Caco-2 (cell line): ENCODE measurements at places on chromosomes 7 and 10. TPM values are rescaled to one million over a fixed set of nuclear protein-coding genes. Genes with fewer than 3 reads are reported as not detected.
A peak's percentile ranks its signal among the peaks of the same experiment; 100 is the strongest.

The ASAH2B gene
- total RNA-seq, result 8.8 and 9.4 TPM in 2 replicates

The FBXL15 gene
- 7.9 and 8.6 TPM in 2 replicates for total RNA-seq

The CHN2 gene
- total RNA-seq, result 16.5 and 18.8 TPM in 2 replicates

The RADIL gene
- total RNA-seq, result not detected in 2 replicates

The POR gene
- total RNA-seq, result 162 and 171 TPM in 2 replicates

The FXYD4 gene
- not detected in 2 replicates for total RNA-seq

DNA sequence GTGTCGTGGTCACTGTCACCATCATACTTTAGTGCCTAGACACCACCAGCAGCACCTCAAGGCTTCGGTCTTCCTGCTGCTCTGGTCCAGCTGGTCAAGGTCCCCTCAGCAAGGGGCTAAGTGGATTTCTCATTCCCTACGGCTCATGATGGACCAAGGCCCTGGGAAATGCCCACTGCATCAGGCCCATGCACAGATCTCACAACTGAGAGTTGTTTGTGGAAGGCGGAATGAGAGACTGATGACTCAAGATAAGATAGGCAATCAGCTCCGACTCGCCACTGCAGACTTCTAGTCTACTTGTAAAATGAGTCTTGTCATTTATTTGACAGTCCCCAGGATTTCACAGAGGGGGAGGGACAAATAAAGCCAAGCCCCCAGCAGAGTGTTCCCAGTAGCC is 108.4 kb upstream of the TBX20 start:
- DNase-seq, result no peak

DNA sequence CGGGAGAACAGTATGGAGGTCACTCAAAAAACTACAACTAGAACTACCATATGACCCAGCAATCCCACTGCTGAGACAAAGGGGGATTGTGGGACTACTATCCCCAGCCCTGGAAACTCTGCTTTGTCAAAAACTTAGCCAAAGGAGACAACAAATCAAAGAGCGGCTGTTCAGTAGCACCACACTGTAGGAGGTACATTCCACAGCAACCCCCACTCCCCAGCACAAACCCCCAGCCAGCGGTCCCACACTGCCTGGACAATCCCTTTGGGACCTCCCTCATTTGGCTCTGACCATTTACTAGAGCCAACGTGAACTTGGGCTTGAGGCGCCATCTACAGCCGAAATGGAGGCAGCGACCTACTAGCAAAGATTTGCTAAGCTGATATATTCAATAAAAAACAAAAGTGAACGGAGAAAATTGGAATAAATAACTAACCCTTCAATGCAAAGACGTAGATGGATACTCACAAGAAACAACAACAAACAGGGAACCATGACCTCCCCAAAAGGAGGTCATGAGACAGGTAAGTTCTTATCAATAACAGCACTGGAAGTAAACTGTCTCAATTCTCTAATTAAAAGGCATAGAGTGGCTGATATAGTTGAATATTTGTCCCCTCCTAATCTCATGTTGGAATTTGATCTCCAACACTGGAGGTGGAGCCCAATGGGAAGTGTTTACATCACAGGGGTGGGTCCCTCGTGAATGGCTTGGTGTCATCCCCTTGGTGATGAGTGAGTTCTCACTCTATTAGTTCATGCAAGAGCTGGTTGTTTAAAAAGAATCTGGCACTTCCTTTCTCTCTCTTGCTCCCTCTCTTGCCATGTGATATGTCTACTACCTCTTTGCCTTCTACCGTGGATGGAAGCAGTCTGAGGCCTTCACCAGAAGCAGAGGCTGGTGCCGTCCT is 119.0 kb upstream of the KCNMA1 start:
- DNase-seq, result peak; percentile 71

GRCh38 chr7:197413-198335 is 5.3 kb downstream of the FAM20C start:
- no peak for DNase-seq

DNA sequence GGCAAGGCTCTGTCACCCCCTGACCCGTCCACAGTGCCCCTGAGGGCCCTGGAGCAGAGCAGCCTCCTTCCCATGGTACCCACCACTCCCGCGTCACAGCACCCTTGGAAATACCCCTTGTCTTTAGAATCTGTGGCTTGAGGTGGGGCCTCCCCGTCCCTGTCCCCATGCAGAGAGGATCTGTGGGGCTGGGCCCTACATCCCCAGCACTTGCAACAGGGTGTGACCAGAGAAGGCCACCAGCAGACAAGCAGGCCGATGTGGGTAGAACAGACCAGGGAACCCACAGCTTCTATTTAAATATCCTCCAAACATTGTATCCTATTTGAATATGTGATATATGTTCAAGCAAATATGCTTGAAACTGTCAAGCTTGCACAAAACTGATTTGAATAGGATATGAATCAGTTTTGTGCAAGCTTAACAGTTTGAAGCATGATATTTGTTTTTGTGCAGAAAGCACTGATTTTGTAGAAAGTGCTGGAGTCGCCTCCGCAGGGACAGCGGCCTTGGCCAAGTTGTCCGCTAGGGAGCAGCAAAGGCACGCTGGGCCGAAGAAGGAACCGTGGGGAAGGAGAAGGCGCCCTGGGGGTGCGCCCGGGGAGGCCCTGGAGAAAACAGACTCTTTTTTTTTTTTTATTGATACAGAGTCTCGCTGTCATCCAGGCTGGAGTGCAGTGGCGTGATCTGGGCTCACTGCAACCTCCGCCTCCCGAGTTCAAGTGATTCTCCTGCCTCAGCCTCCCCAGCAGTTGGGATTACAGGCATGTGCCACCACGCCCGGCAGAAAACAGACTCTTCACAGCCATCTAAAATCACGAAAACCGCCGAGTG is 2.2 kb downstream of the CFAP46 start:
- peak; percentile 87 for DNase-seq

DNA sequence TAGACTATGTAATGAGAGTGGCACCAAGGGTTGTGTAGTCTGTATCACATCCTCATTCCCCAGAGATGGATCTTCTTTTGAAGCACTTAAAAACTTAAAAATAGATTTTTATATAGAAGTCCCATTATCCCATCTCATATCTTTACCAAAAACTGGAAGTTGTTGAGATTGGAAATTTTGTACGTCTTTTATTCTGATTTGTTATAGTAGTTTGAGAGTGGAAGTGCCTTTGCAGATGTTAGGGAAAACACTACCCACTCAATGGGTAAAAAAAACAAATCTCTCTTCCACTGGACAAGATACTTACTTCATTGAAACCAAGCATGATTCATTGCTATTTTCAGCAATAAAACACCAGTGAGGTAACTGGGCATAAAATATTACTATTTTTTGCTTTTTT is 184.4 kb downstream of the MACC1 start:
- no peak for DNase-seq

GRCh38 chr10:79349766-79350406 is 2.6 kb downstream of the PPIF start:
- no peak for DNase-seq

GRCh38 chr7:92888-93672 is 99.3 kb upstream of the FAM20C start:
- no peak for DNase-seq

DNA sequence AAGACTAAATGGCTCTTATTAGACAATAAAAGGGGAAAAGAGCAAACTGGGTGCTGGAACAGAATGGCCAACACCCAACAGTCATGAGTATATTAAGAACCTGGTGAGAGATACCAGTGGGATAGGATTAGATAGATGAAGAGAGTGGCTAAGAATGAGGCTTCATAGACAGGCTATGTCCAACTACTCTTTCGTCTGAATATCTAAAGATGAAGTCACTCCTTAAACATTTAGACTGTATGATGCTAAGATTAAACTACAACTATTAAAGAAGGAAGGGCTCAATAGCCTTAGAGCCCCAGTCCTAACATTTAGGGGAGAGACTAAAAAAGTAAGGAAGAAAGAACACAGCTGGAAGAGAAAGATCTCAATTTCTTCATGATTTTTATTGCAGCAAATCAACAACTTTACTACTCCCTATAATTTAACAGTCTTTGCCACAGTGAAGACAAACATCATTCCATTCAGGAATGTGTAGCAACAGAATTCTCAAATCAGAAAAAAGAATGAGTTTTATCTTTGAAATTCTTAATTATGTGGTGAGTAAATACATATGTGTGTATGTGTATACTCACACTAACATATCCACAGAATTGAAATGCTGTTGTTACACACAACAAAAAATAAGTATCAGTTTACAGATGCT is 45.6 kb downstream of the CACNA2D1 start:
- DNase-seq, result no peak

DNA sequence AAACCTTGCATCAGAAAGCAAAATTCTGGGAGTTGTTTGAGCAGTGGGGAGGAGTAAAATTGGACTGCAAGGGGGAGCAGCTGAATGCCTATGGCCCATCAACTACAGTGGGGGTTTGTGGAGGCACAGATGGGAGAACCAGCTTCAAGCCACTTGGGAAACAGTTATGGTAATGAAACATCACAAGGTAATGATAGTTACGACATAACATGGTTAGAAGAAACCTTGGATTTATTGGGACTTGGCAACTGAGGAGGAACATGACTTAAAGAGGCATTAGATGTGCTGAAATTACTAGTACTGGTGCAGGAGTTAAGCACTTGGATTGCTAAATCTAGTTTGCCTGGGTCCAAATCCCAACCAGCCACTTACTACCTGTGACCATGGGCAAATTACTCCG is 868.4 kb downstream of the KCNMA1 start:
- DNase-seq, result no peak

DNA sequence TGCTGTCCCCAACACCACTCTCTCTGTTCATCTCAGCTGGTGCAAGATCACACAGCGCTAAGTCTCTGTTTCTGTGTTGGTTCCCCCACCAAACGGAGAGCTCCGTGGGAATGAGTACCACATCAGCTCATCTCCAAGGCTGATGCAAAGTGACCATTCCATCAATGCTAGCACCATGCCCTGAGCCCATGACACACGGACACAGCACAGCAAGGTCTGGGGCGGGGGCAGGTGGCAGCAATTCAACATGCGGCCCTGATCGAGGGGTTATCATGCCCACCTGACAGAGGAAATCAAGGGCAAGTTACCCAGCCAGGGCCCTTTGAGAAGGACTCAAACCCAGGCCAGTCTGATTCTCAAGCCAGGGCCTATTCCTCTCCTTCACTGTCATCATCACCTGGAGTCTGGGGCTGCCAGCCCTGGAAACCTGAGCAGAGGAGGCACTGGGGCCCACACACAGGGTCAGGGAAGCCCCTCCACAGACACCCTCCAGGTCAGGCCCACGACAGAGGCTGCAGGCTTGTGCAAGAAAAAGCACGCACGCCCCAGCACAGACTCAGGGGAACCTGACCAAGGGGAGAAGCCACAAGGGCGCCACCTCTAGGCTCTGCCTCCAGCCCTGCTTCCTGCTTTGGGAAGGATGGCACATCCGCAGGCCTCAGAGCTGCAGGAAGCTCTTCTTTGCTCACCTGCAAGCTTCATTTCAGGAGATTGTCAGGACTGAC is 74.8 kb downstream of the GRID1 start:
- no peak for DNase-seq

DNA sequence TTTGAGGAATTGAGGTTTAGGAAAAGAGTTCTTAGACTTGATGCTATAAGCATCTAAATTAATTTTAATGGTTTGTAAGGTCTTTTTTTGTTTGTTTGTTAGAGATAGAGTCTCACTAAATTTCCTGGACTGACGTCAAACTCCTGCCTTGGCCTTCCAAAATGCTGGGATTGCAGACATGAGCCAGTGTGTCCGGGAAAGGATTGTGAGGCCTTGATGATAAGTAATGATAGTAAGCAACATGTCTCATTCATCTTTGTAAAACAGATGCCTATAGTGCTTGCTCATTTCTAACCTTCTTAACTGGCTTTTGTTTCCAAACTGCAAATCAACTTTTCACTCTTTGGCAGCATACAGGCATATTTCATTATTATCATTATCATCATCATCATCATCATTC is 176.0 kb upstream of the KCND2 start:
- DNase-seq, result no peak

GRCh38 chr7:20279979-20280378 is 50.7 kb upstream of the ITGB8 start:
- DNase-seq, result no peak
